Urinary bladder (tissue), 4 donors: ENCODE measurements at places on chromosomes 2 and 18. TPM values are rescaled to one million over a fixed set of nuclear protein-coding genes. Genes with fewer than 3 reads are reported as not detected.

The LYG2 gene
- not detected for total RNA-seq

The OBSL1 gene
- 43.5 TPM for total RNA-seq

The BAZ2B gene
- total RNA-seq, result 272 TPM

The GPR155 gene
- total RNA-seq, result 17.3 TPM
